Fibroblast of skin of back (primary cell): ENCODE measurements at places on chromosomes 16 and 17.

- DNase-seq, result no peak
Observed at GRCh38 chr17:28963055-28963611, 11.8 kb upstream of the PHF12 start.

DNA sequence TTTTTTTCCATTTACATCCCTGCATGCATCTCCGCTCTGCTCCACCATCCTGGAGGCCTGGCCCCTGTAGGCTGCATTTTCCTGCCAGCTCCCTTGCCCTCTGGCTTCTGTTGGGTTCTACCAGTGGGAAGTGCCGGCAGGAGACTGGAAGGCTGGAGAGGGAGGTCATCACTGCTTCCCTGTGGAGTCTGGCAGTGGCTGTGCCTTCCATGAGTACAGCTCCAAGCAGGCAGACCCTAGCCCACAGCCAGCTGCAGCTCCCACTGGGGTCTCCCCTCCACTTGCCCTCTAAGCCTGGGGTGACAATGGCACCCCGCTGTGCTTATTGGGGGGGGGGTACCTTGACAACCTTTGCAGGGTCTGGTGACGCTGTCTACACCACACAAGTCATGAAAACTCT is 37.3 kb downstream of the MMP15 start:
- DNase-seq, result no peak

GRCh38 chr17:50922721-50923405 is 56.7 kb upstream of the TOB1 start:
- DNase-seq, result no peak

DNA sequence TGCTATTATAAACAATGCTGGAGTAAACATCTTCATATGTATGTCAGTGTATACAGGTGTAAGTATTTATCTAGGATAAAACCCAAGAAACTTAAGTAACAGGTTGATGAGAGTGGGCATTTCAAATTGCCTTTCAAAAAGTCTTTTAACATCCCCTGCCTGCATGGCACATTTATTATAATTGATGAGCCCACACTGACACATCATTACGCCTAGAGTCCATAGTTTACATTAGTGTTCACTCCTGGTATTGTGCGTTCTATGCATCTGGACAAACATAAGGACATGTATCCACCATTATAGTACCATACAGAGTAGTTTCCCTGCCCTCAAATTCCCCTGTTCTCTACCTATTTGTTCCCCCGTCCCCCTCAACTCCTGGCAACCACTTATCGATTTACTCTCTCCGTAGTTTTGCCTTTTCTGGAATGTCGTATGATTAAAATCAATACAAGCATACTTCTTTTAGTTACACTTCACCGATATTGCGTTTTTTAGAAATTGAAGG is 53.7 kb downstream of the NACA2 start:
- no peak for DNase-seq

- DNase-seq, result no peak
Observed at GRCh38 chr17:34368196-34368945, 5.3 kb upstream of the CCL1 start.

GRCh38 chr17:2994441-2994840 is 69.0 kb downstream of the OR1D5 start:
- no peak for DNase-seq

DNA sequence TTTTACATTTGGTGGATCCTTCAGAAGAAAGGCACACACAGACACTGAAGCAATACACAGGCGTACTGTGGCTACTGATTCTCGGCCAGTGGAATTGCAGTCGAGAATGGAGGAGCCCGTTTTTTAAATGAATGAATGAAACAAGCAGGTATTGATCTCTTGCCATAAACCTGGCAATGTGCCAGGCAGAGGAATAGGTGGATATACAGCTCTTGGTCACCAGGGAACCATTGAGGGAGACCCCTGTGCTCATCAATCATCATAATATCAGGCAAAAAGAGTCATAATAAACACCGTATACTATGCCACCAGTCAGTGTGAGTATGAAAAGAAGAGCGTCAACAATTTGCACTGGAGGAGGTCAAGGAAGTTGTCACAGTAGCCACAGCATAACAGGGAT is 140.3 kb upstream of the FOXF1 start:
- no peak for DNase-seq
